ENCODE measurements at places on chromosomes 6 and 20. TPM values are rescaled to one million over a fixed set of nuclear protein-coding genes. Genes with fewer than 3 reads are reported as not detected.

GRCh38 chr20:23397961-23398360 lies 23.3 kb downstream of the NAPB start:
- H3K4me3 ChIP-seq: no peak overlapping the region
- no peak overlapping the region for H3K27ac ChIP-seq
- peaks cover 24% of the 10 kb centered on the region for H3K4me1 ChIP-seq
- no peak for DNase-seq
- no peaks in the 10 kb centered on the region for H3K27me3 ChIP-seq

Gene PLCB1
- 1.0 TPM for polyA plus RNA-seq

Gene C6orf132
- 0.17 TPM for polyA plus RNA-seq

- H3K4me1 ChIP-seq: no peaks in the 10 kb centered on the region
- H3K27ac ChIP-seq: no peak overlapping the region
- H3K36me3 ChIP-seq: no peaks in the 10 kb centered on the region
- DNase-seq: no peak
- no peak overlapping the region for H3K4me3 ChIP-seq
These were observed 11.0 kb upstream of the TIAM2 start for GRCh38 chr6:154984146-154984545.

DNA sequence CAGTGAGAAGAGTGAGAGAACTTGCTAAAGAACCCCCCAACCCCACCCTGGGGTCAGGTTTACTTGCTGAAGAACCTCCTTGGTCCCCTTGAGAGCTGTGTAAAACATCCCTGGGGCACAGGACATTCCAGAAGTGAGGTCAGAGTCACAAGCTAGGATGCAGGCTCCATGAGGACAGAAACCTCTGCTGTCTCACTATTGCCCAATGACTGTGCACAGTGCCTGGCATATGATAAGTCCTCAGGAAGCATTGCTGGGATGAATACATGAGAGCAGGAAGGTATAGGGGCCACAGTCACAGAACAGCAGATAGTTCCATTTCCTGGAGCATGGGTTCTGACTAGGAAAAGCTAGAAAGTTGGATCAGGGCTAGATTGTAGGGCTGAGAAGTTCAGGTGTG lies 18.4 kb downstream of the NT5E start:
- DNase-seq: no peak
- no peak overlapping the region for H3K4me3 ChIP-seq
- H3K4me1 ChIP-seq: peaks cover 30% of the 10 kb centered on the region
- no peaks in the 10 kb centered on the region for H3K36me3 ChIP-seq

DNA sequence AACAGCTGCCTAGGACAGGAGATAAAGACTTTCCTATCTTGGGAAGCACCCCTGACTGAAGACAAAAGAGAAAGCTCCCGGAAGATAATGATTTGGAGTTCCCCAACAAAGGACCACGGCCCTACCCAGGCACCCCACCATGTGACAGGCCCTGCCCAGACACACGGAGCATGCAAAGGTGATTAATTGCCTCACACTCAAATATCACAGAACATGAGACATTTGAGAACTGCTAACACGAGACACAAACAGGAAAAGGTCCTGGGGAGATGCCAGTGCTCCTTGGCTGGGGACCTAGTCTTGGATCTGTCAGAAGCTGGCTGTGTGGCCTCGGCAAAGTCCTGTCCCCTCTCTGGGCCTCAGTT lies 82.5 kb upstream of the PTPN1 start:
- no peaks in the 10 kb centered on the region for H3K36me3 ChIP-seq
- H3K27ac ChIP-seq: no peak overlapping the region
- no peak overlapping the region for H3K4me3 ChIP-seq
- peaks cover 7% of the 10 kb centered on the region for H3K4me1 ChIP-seq
- DNase-seq: no peak

Gene EFHC1
- 11.2 TPM for polyA plus RNA-seq

Gene SMOC2
- polyA plus RNA-seq: 1.8 TPM

- no peak overlapping the region for H3K4me3 ChIP-seq
- H3K27ac ChIP-seq: no peak overlapping the region
- peaks cover 5% of the 10 kb centered on the region for H3K4me1 ChIP-seq
These were observed 4.3 kb upstream of the DCBLD1 start for GRCh38 chr6:117477988-117478852.

Gene MLN
- not detected for polyA plus RNA-seq

Gene ZDHHC14
- polyA plus RNA-seq: 12.8 TPM

- no peaks in the 10 kb centered on the region for H3K27me3 ChIP-seq
- no peak for DNase-seq
- H3K27ac ChIP-seq: no peak overlapping the region
- H3K4me3 ChIP-seq: no peak overlapping the region
These were observed 122.6 kb downstream of the SULF2 start for GRCh38 chr20:47662483-47663353.

DNA sequence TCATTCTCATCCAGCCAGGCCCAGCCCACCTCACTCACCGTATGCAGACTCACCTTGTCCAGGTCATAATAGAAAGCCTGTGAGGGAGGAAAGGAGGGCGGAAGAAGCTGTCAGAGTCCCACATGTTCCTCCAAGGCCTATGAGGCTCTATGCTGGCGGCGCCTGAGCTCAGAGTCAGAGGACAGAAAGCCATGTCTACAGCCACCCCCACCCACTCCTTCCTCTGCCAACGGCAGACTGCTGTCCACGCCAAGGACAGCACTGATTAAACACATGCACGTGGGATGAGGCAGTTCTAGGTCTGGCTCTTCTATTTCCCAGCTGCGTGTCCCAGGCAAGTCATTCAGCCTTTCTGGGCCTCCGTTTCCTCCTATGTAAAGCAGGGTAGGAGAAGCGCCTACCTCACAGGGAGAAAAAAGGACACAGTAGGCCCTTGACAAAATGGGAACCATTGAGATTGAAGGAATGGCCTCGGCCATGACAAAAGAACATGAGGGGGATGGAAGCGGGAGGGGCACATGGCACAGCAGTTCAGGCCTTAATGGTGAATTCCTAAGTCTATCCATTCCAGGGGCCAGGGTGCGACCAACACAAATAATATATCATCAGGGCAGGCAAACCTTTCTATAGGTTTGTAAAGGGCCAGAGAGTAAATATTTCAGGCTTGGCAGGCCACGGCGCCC lies 80.1 kb downstream of the RIPOR3 start:
- no peak overlapping the region for H3K4me3 ChIP-seq
- DNase-seq: no peak
- no peaks in the 10 kb centered on the region for H3K27me3 ChIP-seq
- H3K27ac ChIP-seq: no peak overlapping the region
- no peaks in the 10 kb centered on the region for H3K4me1 ChIP-seq
- H3K36me3 ChIP-seq: no peaks in the 10 kb centered on the region

- H3K4me1 ChIP-seq: peaks cover 24% of the 10 kb centered on the region
- DNase-seq: peak; percentile 92
- peak within 1 kb of the TSS; percentile 54 for H3K27ac ChIP-seq
- no peaks in the 10 kb centered on the region for H3K36me3 ChIP-seq
- H3K27me3 ChIP-seq: peaks cover 46% of the 10 kb centered on the region
These were observed at the start of gene RAD21L1 for GRCh38 chr20:1225783-1226654. RAD21L1 (plus strand) TSS chr20:1226044; CDS start chr20:1228454, 2,410 bp downstream.

- no peaks in the 10 kb centered on the region for H3K27me3 ChIP-seq
- no peak for DNase-seq
- peaks cover 7% of the 10 kb centered on the region for H3K4me1 ChIP-seq
These were observed 157.2 kb upstream of the CARMIL1 start for GRCh38 chr6:25122001-25122400.

GRCh38 chr6:134254118-134254517 lies 63.8 kb downstream of the SGK1 start:
- peaks cover 13% of the 10 kb centered on the region for H3K4me1 ChIP-seq
- no peak overlapping the region for H3K4me3 ChIP-seq
- H3K27ac ChIP-seq: no peak overlapping the region
- DNase-seq: no peak
- no peaks in the 10 kb centered on the region for H3K36me3 ChIP-seq
- no peaks in the 10 kb centered on the region for H3K27me3 ChIP-seq

Gene WTAP
- polyA plus RNA-seq: 78.6 TPM

- peaks cover 11% of the 10 kb centered on the region for H3K4me1 ChIP-seq
- H3K4me3 ChIP-seq: no peak overlapping the region
- peaks cover 3% of the 10 kb centered on the region for H3K27me3 ChIP-seq
- no peaks in the 10 kb centered on the region for H3K36me3 ChIP-seq
- no peak overlapping the region for H3K27ac ChIP-seq
- DNase-seq: no peak
These were observed 102.3 kb downstream of the EDN3 start for GRCh38 chr20:59402681-59403080.

Gene WFDC12
- not detected for polyA plus RNA-seq

GRCh38 chr20:37741570-37741969 lies 47.7 kb downstream of the CTNNBL1 start:
- no peak overlapping the region for H3K27ac ChIP-seq
- H3K27me3 ChIP-seq: no peaks in the 10 kb centered on the region
- H3K4me3 ChIP-seq: no peak overlapping the region
- no peaks in the 10 kb centered on the region for H3K4me1 ChIP-seq
- peaks cover 35% of the 10 kb centered on the region for H3K36me3 ChIP-seq

DNA sequence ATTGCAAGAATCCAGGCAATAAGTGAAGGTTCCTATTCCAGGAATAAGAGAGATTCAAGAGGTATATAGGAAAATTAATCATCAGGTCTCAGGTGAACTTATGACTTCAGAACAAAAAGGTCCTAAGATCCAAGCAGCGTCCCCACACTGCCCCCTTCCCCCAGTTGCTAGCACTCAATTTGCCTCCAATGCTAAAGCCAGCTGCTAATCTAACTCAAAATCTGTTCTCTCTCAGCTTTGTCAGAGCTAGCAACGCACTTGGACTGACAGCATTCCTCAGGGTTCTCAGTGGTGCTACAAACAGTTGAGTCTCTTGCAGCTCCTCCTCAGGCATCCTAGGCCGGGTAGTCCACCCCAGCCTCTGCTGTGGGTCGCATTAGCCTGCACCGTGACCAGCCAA lies 148.3 kb downstream of the RFX6 start:
- no peaks in the 10 kb centered on the region for H3K36me3 ChIP-seq
- no peaks in the 10 kb centered on the region for H3K4me1 ChIP-seq
- H3K27me3 ChIP-seq: no peaks in the 10 kb centered on the region
- no peak overlapping the region for H3K27ac ChIP-seq
- DNase-seq: no peak

Gene OPRL1
- 2.5 TPM for polyA plus RNA-seq

DNA sequence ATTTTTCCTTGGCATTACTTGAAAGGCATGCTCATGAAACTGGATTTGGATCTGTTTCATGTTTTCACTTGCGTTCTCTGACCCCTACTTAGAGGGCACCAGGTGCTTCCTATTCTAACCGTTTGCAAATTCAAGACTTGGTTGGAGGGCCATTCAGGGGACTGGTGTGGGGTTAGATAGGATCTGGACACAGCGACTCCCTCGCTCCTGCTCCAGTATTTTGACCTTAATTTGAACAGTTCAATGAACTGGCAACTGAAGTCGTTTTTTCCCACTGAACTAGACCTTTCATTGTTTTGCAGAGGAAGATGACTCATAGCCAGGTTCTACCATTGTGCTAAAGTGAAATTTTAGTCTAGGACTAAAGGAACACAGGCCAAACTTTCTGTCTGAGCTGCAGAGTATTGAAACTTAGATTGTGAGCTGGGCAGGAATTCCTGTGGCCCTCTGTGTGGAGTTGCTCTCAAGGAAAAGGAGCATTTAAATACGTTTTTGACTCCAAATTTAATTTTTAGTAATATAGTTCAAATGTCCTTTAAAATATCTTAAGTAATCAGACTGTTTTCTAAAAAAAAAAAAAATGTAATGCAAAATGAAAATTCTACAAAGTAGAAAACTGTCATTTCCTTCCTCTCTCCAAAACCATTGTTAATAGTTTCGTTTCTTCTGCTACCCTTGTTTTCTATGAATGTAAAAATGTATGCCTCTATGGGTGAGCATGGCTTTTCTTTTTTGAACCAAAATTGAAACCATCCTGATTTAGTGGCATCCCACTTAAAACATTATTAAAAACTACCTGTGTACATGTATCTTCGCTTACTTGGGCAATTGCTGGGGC lies 64.8 kb downstream of the UTRN start:
- no peak for DNase-seq
- H3K27me3 ChIP-seq: no peaks in the 10 kb centered on the region
- H3K27ac ChIP-seq: peak overlapping the region; percentile 89
- peaks cover 100% of the 10 kb centered on the region for H3K4me1 ChIP-seq
- H3K4me3 ChIP-seq: no peak overlapping the region

DNA sequence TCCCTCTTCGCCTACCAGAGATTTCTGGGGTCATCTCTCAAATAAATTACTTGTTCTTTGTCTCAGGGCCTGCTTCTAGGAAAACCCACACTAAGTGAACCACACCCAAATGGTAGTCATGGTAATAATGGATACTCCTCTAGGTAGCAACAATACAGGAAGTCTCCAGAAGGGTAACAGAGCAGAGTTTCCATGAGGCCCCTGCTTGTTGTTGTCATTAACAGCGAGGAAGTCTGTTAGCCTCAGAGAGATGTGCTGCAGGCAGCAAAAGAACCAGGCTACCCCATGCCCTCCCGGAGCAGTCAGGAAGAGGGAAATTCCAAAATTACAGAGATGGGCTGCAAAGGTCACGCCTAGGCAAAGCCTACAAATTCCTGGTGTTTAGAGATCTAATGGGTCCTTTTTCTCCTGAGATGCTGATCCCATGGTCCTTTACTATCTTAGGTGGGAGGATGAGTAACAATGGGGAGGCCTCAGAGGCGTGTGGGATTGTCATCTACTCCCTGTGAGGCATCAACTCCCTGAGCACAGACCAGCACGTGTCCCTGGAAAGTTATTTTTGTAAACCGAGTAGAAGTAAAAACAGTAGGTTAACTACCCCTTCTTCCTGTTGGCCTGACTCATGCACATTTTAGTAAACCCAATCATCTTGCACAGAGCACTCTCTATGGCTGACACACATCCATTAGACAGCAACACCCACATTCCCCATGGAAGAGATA lies 10.1 kb downstream of the ISM1 start:
- no peak overlapping the region for H3K27ac ChIP-seq
- H3K36me3 ChIP-seq: no peaks in the 10 kb centered on the region
- H3K27me3 ChIP-seq: no peaks in the 10 kb centered on the region

Gene VGLL2
- not detected for polyA plus RNA-seq

DNA sequence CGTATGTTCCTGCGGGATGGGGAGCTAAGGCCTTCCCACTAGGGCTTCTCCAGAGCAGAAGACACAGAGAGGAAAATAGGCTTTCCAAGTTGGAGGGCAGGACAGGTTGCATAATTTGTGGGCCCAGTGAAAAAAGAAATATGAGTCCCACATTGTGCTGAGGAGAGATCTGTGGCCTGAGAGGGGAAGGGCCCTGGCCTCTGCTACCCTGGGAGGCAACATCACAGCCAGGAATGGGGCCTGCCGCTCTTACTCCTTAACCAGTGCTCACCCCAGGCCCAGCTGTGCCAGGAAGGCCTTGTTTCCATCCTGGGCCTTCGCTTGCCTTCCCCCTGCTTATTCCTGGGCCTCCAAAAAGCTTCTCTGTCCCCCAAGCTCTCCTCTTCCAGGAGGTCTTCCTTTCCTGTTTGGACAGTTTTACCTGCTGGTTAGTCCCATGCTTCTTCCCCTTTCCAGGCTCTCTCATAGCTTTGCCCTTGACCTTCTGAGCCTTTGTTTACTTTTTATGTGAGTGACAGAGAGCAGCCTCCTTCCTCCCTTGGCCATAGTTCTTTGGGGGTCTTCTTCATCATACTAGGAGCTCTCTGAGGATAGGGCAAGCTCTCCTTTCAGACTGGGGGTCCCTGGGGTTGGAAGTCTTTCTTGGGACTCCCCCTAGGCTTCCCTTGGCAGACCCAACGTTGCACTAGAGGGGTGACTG lies 26.2 kb upstream of the VEGFA start:
- H3K4me3 ChIP-seq: no peak overlapping the region
- peak; percentile 42 for DNase-seq
- peaks cover 10% of the 10 kb centered on the region for H3K4me1 ChIP-seq
- H3K27ac ChIP-seq: no peak overlapping the region
- no peaks in the 10 kb centered on the region for H3K36me3 ChIP-seq

Gene PARD6B
- polyA plus RNA-seq: 1.1 TPM

Measured in spleen (tissue), 13 donors.